ENCODE measurements at places on chromosomes 1 and 21.
A peak's percentile ranks its signal among the peaks of the same experiment; 100 is the strongest.

- no peak for DNase-seq
Measured at GRCh38 chr1:107817206-107817605, 147.8 kb downstream of the VAV3 start.

DNA sequence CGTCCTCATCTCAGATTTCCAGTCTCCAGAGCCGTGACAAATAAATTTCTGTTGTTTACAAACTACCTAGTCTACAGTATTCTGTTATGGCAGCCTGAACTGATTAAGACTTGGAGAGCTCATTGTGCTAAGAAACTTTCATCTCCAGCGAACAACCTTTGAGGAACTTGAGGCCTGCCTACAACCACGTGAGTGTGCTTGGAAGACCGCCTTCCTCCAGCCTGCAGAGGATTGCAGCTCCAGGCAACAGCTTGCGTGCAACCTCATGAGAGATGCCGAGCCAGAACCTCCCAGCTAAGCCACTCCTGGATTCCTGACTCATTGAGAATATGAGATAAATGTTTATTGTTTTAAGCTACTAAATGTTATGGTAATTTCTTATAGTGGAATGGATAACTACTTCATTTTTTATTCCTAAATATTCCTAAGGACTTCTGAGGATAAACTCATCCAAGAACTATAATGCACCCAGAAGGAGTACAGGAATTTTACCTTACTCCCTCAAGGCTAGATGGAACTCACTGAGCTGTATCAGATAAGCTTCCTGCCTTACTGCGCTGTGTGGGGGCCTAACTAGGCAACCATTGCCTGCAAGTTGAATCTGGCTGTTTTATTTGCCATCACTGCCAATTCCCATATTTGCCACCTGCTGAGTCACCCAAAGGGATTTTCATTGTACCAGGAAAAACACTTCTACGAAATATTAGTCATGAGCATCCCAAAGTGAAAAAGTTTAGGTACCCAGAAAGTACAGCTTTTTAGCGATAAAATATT, 17.6 kb downstream of the FAM177B start:
- no peak for DNase-seq

DNA sequence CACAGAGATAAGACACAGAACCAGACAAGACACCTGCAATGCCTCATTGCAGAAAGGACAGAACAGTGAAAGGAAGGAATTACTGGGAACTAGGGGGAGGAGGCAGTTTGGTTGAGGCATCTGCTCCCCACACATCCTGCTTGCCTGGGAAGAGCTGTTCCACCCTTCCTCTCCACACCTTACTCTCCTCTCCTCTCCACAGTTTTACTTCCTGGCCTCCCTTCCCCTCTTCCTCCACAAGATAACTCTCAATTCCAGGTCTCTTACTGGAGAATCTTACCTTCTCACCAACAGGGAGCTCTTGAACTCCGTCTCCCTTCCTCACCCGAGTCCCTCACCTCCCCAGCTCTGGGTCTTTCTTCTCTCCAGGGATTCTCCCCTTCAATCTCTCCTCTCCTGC, 2.1 kb downstream of the ELOVL1 start:
- DNase-seq: no peak

GRCh38 chr1:95753382-95754016, 519.5 kb downstream of the RWDD3 start:
- no peak for DNase-seq

DNA sequence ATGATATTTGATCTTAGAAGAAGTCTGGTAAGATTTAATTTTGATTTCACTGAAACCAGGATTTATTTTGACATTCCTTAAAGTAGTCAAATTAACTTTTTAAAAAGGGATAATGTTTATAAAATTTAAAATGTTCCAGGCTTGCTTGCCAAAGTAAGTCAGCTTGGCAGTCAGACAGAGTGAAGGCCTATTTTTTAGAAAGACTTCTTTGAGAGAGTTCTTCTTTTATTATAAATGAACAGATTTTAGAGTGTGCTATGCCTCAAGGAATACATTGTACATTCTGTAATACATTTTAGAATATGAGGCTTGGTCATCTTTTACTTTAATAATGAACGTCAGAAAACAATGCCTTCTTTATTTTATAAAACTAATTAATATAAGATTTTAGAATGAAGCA, 138.7 kb downstream of the DISP1 start:
- no peak for DNase-seq

- no peak for DNase-seq
Measured at GRCh38 chr1:163824006-163824405, 502.3 kb downstream of the NUF2 start.

- no peak for DNase-seq
Measured at GRCh38 chr1:14782741-14783591, 184.5 kb downstream of the KAZN start.

DNA sequence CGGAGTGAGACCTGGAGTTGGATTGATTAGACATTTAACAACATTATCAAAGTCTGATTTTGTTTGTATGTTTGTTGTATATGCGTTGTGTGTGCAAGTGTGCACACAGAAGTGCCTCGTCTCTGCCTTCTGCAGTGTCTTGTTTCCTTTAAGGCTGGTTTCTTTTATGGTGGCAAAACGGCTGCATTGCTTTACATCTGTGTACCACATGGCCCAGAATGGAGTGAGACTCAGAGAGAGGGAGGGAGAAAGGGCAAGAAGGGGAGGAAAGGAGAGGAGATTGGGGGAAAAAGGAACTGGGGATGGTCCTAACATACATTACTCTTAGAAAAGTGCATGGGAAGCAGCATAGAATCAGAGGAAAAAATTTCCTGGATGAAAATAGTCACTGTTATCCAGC, 99.7 kb upstream of the WLS start:
- no peak for DNase-seq

- no peak for DNase-seq
Measured at GRCh38 chr1:215360758-215361157, 206.3 kb upstream of the KCTD3 start.

DNA sequence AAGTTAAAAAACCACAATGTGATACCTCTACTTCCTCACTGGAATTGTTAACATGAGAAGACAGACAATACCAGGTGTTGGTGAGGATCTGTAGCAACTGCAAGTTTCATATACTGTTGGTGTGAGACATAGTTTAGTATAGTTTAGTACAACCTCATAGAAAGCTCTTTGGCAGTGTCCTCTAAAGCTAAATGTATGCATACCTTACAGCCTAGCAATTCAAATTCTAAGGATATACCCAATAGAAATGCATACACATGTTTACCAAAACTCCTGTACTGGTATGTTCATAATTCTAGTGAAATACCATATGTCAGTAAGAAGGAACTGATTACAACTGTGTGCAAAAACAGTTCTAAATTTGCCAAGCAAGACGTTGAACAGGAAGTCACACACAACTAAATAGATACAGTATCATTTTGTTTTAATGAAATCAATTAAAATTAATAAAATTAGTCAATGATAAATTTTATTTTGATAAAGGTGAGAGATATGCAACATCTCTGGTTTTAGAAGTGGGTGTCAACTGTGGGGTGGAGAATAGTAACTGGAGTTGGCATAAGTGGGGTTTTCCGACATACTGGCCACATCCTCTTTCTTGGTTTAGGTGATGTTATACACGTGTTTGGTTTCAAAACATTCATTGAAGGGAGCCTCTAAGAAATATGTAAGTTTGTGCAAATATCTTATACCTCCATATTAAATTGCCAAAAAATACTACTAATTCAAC, 450.7 kb downstream of the PTPRC start:
- DNase-seq: peak; percentile 56

GRCh38 chr1:109210058-109210457, 3.7 kb upstream of the SARS1 start:
- DNase-seq: no peak
